ENCODE measurements at places on chromosomes 5 and 9.
A peak's percentile ranks its signal among the peaks of the same experiment; 100 is the strongest.

DNA sequence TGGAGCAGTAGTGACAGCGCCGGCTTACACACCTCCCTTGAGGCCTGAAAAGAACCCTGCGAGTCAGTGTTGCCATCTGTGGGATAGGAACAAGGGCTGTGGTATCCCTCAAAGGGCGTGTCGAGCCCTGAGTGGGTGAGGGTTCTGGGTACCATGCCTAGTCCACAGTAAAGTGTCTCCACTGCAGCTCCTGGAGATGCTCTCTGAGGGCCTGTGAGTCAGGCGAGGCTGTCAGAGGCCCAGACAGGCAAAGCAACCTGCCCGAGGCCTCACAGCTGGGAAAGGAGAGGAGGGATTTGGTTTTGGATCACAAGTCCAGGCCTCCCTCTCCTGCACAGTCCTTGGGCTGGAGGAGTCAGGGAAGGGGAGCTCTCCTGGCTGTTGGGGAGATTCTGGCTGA, 6.1 kb downstream of the PRRX2 start:
- H3K36me3 ChIP-seq: peaks cover 7% of the 10 kb centered on the region
- H3K4me3 ChIP-seq: no peak overlapping the region
- H3K4me1 ChIP-seq: peaks cover 42% of the 10 kb centered on the region
- no peaks in the 10 kb centered on the region for H3K27me3 ChIP-seq
- peak; percentile 95 for DNase-seq

DNA sequence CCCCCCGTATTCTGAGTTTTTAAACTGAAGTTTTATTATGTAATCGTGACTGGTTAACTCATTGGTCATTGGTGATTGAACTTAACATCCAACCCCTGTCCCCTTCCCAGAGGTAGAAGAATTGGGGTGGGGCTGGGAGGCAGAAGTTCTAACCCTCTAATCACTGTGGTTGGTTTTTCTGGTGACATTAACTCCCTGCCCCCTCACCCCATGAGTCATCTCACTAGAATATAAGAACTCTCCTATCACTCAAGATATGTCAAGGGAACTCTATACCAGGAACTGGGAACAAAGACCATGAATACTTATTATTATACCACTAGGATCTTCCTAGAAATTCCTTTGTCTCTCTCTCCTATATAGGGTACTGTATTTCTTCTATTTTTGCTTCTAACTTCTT, 52.3 kb upstream of the CAVIN4 start:
- no peak overlapping the region for H3K27ac ChIP-seq
- no peak overlapping the region for H3K4me3 ChIP-seq
- H3K36me3 ChIP-seq: no peaks in the 10 kb centered on the region

DNA sequence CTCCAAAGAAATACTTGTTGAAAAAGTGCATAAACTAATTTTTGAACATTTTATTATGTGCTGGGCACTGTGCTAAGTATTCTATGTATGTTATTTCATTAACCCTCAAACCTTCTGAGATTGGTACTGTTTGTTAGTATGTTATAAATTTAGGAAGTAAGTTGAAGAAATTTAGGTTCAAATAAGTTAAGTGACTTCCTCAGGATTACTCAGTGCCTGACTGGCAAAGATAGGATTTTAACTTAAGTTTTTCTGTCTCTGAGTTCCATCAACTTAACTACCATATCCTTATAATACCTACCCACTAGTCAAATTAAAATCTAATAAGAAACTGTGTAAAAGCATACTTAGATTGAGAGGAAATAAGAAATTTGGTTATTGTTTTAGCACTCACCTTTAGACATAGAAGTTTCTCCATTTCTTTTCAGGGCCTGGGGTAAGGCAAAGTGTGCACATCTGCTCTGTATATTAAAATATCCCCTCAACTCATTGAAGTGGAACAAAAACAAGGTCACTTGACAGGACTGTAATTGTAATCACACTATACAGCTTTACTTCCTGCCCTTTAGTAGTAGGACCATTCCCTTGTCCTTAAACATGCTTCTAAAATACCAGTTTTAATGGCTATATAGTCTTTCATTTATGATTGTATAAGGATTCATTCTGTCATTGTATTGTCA, 15.2 kb downstream of the TGFBR1 start:
- no peaks in the 10 kb centered on the region for H3K4me1 ChIP-seq
- H3K27me3 ChIP-seq: no peaks in the 10 kb centered on the region
- no peak overlapping the region for H3K27ac ChIP-seq
- no peak for DNase-seq
- no peaks in the 10 kb centered on the region for H3K36me3 ChIP-seq

- H3K36me3 ChIP-seq: no peaks in the 10 kb centered on the region
- DNase-seq: peak; percentile 23
- H3K27me3 ChIP-seq: no peaks in the 10 kb centered on the region
Observed at GRCh38 chr5:101782352-101783103, 513.6 kb downstream of the SLCO4C1 start.

- H3K4me3 ChIP-seq: peak overlapping the region; percentile 58
- no peaks in the 10 kb centered on the region for H3K27me3 ChIP-seq
- peaks cover 48% of the 10 kb centered on the region for H3K4me1 ChIP-seq
- DNase-seq: peak; percentile 97
Observed at GRCh38 chr9:129166623-129167557, 11.2 kb downstream of the IER5L start.

- H3K4me1 ChIP-seq: no peaks in the 10 kb centered on the region
- no peak overlapping the region for H3K27ac ChIP-seq
- DNase-seq: peak; percentile 72
- peaks cover 42% of the 10 kb centered on the region for H3K36me3 ChIP-seq
- no peak overlapping the region for H3K4me3 ChIP-seq
Observed at GRCh38 chr5:1468629-1469527, 23.6 kb upstream of the SLC6A3 start.

- H3K27me3 ChIP-seq: no peaks in the 10 kb centered on the region
- DNase-seq: no peak
- H3K36me3 ChIP-seq: no peaks in the 10 kb centered on the region
- H3K4me3 ChIP-seq: no peak overlapping the region
- no peaks in the 10 kb centered on the region for H3K4me1 ChIP-seq
Observed at GRCh38 chr5:74156728-74157383, 483.7 kb downstream of the ENC1 start.

DNA sequence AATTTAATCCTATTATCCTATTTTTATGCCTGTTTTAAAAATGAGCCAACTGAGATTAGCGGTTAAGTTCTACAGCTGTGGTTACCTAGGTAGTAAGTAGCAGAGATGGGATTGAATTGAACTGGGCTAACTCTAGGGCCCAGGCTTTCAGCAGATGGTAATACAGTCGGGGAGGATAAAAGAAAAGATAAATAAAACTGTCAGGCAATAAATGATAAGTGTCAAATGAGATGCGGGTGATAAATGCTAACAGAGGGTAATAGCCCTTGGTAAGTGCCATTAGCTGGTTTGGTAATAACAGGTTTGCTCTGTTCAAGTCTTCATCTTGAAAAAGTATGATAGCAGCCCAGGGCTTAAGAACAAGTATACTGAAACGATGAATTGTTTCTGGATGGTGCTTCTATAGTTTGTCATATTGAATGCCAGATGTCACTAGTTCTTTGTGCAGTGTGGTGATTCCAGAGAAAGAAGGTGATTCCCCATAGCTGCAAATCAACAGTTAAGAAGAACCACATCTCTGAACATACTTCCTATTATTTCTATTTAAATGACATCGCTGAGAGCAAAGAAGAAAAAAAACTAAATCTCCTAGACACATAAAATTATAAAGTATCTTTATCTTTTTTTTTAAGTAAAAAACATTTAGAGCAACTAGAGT, 360.8 kb upstream of the PANK3 start:
- H3K27me3 ChIP-seq: no peaks in the 10 kb centered on the region
- H3K4me3 ChIP-seq: no peak overlapping the region
- H3K36me3 ChIP-seq: no peaks in the 10 kb centered on the region
- no peak for DNase-seq

DNA sequence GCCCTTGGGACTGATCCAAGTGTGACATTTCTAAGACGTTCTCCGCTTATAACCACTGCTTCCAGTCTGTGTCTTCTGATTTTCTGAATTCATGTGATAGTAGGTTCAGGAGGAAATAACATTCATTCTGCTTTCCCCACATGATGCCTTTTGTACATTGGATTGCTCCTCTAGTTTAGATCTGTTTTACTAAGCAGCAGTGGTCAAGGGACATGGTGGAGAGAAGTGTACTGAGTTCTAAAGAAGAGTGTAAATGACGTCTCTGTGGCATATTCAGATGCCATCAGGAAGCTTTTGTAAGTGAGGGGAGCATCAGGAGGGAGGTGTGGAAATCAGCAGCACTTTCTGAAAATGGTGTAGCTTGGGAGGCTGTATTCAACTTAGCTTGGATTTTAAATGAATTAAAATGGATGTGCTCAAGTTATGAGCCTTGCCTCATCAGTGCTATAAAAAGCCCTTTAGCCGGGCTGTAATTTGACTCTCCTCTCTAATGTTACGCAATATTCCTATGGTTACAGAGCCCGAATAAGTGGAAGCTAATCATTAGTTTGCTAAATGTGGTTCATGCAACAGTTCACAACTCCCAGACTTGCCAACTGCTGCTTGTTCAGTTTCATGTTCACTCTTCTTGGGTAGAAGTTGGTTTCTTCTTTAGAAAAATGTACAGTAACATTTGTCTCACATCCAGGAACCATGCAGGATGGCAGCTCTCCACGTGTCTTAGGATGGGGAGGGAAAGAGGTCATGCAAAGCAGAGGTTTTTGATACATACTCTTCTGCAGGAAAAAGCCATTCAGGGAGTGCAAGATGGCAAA, 281.3 kb downstream of the ARHGAP26 start:
- H3K27me3 ChIP-seq: no peaks in the 10 kb centered on the region
- H3K4me1 ChIP-seq: peaks cover 42% of the 10 kb centered on the region
- peak overlapping the region; percentile 69 for H3K27ac ChIP-seq
- H3K4me3 ChIP-seq: peak overlapping the region; percentile 17
- no peaks in the 10 kb centered on the region for H3K36me3 ChIP-seq

DNA sequence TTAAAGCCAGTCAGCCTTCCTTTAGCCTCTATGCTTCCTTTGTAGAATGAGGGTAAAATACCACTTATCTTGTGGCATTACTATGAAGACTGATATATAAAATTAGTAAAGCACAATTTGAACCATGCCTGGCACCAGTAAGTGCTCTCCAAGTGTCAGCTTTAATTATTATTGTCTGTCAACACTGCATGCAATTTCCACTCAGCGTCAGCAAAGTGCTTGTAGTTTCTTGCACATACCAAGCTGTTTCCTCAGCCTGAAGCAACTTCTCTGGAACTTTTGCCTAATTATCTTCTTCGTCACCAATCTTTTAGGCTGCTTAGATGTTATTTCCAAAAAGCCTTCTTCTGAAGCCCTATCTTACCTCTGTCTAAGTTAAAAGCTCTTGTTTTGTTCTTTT, 177.3 kb downstream of the CDC42SE2 start:
- no peak overlapping the region for H3K27ac ChIP-seq
- no peaks in the 10 kb centered on the region for H3K27me3 ChIP-seq
- DNase-seq: no peak
- H3K36me3 ChIP-seq: peaks cover 11% of the 10 kb centered on the region
- H3K4me3 ChIP-seq: no peak overlapping the region

DNA sequence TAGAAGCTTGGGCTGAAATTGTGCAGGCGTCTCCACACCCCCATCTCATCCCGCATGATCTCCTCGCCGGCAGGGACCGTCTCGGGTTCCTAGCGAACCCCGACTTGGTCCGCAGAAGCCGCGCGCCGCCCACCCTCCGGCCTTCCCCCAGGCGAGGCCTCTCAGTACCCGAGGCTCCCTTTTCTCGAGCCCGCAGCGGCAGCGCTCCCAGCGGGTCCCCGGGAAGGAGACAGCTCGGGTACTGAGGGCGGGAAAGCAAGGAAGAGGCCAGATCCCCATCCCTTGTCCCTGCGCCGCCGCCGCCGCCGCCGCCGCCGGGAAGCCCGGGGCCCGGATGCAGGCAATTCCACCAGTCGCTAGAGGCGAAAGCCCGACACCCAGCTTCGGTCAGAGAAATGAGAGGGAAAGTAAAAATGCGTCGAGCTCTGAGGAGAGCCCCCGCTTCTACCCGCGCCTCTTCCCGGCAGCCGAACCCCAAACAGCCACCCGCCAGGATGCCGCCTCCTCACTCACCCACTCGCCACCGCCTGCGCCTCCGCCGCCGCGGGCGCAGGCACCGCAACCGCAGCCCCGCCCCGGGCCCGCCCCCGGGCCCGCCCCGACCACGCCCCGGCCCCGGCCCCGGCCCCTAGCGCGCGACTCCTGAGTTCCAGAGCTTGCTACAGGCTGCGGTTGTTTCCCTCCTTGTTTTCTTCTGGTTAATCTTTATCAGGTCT, at the start of gene C9orf72:
TSS of gene C9orf72 (minus strand) at position 564 of the 716 bp plus-strand sequence. CDS start 6,361 bp downstream, outside the sequence.
- H3K4me3 ChIP-seq: peak within 1 kb of the TSS; percentile 83
- H3K36me3 ChIP-seq: no peaks in the 10 kb centered on the region
- peak; percentile 95 for DNase-seq
- peaks cover 15% of the 10 kb centered on the region for H3K4me1 ChIP-seq
- peak within 1 kb of the TSS; percentile 92 for H3K27ac ChIP-seq

- H3K4me1 ChIP-seq: peaks cover 24% of the 10 kb centered on the region
- peak; percentile 4 for DNase-seq
- no peaks in the 10 kb centered on the region for H3K36me3 ChIP-seq
- H3K27ac ChIP-seq: peak overlapping the region; percentile 7
- no peaks in the 10 kb centered on the region for H3K27me3 ChIP-seq
Observed at GRCh38 chr5:36879274-36880033, 2.9 kb downstream of the NIPBL start.

GRCh38 chr5:173904151-173904550, 16.0 kb downstream of the CPEB4 start:
- no peaks in the 10 kb centered on the region for H3K27me3 ChIP-seq
- no peak overlapping the region for H3K4me3 ChIP-seq
- DNase-seq: no peak

DNA sequence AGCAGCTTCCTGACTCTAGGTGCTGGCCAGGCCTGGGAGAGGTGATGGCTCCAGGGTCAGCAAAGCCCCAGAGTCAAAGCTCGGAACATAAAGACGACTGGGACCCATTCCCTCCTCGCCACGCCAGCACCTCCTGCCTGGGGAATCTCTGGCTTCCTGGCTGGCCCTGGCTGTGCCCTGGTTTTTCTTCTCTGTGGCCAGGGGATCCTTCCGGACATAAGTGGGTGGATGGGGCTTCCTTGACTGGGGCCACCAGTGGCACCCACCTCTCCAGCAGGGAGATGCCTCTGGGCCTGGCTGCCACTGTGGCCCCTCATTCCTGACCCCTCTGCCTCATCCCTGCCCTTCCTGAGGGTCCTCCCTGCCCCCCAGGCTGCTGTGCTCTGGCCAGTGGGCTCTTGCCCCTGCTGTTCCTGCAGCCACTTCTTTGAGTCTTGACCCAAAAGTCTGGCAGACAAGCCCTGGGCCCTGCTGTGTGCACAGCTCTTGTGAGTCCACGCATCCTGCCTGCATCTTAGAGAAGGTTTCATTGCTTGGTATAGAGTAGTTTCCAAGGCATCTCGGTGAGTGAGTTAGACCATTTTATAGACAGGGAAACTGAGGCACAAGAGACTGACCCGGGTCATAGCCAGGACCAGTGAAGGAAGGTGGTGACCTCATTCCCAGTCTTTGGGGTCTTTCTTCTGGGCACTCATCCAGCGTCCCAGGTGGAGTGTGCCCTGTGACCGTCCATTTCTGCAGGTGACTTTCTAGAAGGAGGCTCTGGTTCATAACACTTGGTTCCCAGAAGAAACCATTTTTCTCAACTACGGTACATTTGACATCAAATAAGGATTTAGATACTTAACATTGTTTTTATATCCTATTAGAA, 17.3 kb upstream of the LPCAT1 start:
- peak; percentile 54 for DNase-seq
- peaks cover 3% of the 10 kb centered on the region for H3K27me3 ChIP-seq
- no peaks in the 10 kb centered on the region for H3K36me3 ChIP-seq
- H3K4me1 ChIP-seq: peaks cover 13% of the 10 kb centered on the region
- no peak overlapping the region for H3K4me3 ChIP-seq
